T-helper 17 cell (primary cell): ENCODE measurements at places on chromosomes 2 and 18. TPM values are rescaled to one million over a fixed set of nuclear protein-coding genes. Genes with fewer than 3 reads are reported as not detected.

DNA sequence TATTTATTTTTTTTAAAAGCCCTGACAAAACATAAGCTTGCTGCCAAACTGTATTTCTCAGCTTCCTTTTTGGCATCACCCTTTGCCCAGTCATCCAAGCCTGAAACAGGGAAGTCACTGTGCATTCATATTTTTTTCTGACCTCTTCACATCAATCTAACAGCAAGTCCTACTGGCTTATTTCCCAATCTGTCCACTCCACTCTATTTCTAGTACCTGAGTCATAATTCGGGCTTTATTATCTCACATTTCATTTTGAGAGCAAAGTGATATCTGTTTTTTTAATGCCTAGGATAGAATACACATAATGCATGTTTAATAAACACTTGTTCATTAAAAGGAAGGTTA is 5.1 kb downstream of the HNMT start:
- DNase-seq, result no peak

DNA sequence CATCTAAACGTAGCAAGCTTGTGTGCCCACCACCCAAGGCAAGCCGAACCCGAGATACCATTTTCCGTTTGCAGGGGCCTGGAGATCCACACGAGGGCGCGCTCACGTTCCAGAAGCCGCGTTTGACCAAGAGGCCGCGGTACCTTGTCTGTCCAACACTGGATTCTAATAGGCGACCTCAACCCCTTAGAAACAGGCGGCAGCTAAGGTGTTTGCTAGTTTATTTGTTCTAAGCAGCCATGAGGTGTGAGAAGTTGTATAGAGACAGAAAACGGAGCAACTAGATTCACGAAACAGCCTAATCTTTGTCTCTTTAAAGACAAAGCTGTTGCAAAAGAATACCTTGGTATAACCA is 4.2 kb downstream of the HOXD11 start:
- no peak for DNase-seq

- DNase-seq, result no peak
Measured at GRCh38 chr2:52260904-52261303, 1229.0 kb upstream of the NRXN1 start.

Gene D2HGDH
- 28.0 TPM for total RNA-seq

- no peak for DNase-seq
Measured at GRCh38 chr2:236654496-236654895, 84.9 kb downstream of the ACKR3 start.

Gene SNRPD1
- total RNA-seq, result 29.9 TPM
